ENCODE measurements at places on chromosomes 5 and 9.

GRCh38 chr9:127130235-127130634 is 7.8 kb upstream of the ANGPTL2 start:
- no peak for DNase-seq

GRCh38 chr9:123383512-123384170 is 27.6 kb downstream of the CRB2 start:
- no peak for DNase-seq

GRCh38 chr5:140672455-140673186 is 755 bp downstream of the DND1 start:
- DNase-seq = no peak

GRCh38 chr9:82580921-82581320 is 482.0 kb downstream of the RASEF start:
- DNase-seq = no peak

DNA sequence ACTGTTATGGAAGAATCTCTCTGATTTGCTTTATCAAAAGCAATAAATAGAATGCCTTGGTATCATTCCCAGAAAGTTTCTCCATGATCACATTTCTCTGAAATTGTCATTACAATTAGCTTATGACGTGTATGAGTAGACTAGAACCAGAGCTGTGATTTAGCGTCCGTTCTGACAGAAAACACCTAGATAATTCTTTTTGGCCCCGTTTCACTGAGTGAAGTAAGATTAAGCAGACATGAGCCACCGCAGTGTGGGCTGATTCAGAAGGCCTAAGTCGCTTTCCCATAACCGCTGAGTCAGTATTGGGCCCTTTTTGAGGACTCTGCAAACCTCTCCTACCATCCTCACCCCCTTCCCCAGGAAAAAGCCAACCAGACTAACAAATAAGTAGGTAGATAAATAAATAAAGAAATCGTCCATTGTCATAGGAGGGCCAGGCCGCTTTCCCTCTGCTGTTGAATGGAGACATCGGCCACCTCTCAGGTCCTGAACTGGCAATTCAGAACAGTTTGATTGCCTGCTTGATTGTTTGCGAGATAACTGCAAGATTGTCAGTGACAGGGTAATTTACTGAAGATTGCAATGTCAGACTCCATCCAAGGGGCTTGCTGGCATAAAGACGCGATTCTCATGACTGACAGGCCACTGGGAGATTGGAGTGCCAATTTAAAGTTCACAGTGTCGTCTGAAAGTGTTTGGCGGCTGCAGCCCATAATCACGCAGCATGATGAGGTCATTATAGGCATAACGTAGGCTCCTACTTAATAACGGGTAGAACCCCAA is 105.0 kb upstream of the WWC1 start:
- no peak for DNase-seq

DNA sequence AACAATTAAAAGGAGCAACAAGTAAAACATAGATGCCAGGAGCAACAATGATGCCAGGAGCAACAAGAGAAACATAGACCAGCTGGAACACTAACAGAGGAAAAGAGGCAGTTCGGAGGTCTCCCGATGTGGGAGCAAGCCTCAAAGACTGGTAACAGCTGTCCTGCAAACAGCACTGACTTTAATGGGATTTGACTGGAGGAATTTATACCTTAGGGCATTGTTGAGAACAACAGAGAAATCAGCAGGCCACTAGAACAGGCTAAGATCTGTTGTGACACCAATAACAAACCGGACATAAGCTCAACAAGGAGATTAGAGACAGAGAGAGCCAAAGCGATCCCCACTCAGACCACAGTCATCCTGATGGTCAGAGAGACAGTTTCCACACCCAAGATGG is 11.8 kb upstream of the SYK start:
- DNase-seq = no peak

GRCh38 chr9:80485420-80486250 is 913.9 kb downstream of the TLE4 start:
- DNase-seq = no peak

- no peak for DNase-seq
Observed at GRCh38 chr5:177334155-177334551, 17.3 kb downstream of the LMAN2 start.

- no peak for DNase-seq
Observed at GRCh38 chr5:174344335-174344734, 298.8 kb downstream of the NSG2 start.

DNA sequence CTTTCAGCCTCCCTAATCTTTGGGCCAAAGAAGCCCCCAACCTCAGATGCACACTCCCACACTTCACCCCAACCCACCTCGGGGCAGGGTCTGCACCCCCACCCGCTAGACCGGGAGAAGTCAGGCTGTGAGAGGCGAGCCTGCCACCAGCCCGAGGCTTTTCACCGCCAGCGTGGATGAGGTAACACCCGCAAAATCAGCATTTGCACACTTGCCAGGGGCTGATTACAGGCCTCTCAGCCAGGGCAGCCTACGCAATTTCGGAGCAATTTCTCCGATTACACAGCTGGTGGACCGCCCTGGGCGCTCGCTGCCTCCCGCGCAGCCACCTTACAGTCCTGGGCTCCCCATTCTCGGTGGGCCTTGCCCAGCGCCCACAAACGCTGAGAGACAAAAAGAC is 68.5 kb downstream of the FOXD1 start:
- no peak for DNase-seq
